ENCODE measurements at places on chromosomes 11 and 22.

DNA sequence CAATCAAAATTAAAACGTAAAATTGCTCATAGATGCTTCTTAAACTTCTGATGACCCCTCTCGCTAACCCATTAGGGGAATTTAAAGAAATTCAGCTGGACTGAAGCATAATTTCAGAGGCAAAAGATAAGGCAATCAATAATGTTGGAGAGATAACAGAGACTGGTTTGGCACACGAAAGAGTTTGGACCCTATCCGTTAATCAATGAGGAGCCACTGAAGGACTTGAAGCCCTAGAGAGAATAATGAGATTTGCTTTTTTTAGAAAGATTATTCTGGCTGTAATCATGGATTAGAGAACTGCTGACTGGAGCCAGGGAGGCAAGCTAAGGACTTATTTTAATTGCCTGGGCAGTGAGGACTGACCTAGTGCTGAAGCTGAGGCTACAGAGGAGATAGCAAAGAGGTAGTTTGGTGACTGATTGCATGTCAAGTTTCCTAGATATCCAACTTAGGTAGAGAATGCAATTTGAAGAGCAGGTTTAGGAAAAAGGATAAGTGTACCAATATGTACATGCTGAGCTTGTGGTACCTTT is 11.9 kb upstream of the ARHGAP42 start:
- no peak for DNase-seq

GRCh38 chr22:35328472-35328885 is 28.8 kb downstream of the TOM1 start:
- no peak for DNase-seq

DNA sequence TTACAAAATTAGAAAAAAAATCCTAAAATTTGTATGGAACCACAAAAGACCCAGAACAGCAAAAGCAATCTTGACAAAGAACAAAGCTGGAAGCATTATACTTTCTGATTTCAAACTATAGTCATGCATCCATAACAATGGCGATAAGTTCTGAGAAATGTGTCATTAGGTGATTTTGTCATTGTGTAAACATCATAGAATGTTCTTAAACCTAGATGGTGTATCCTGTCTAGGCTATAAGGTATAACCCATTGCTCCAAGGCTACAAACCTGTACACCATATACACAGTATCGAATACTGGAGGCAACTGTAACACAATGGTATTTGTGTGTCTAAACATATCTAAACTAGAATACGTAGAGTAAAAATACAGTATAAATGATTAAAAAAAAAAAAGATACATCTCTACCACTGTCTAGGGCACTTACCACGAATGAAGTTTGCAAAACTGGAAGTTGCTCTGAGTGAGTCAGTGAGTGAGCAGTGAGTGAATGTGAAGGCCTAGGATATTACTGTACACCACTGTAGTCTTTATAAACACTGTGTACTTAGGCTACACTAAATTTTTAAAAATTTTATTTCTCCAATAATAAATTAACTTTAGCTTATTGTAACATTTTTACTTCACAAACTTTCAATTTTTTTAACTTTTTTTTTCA is 18.1 kb upstream of the SC5D start:
- DNase-seq = no peak

DNA sequence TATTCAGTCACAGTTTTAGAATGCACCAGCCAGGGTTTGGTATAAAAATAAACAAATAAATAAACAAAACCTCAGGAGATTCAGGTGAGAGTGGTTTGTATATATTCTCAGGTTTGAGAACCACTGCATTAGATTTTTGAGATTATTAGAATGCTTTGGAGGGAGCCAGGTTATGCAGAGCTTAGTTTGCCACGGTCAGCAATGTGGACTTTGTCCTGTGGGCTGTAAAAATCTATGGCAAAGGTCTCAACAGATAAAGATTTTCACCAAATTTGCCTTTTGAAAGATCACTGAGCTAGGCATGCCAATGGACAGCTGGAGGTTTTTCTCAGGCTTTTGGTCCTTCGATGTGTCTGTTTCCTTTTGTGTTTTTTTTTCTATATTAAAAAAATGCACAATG is 650.1 kb upstream of the RAG2 start:
- DNase-seq = no peak

DNA sequence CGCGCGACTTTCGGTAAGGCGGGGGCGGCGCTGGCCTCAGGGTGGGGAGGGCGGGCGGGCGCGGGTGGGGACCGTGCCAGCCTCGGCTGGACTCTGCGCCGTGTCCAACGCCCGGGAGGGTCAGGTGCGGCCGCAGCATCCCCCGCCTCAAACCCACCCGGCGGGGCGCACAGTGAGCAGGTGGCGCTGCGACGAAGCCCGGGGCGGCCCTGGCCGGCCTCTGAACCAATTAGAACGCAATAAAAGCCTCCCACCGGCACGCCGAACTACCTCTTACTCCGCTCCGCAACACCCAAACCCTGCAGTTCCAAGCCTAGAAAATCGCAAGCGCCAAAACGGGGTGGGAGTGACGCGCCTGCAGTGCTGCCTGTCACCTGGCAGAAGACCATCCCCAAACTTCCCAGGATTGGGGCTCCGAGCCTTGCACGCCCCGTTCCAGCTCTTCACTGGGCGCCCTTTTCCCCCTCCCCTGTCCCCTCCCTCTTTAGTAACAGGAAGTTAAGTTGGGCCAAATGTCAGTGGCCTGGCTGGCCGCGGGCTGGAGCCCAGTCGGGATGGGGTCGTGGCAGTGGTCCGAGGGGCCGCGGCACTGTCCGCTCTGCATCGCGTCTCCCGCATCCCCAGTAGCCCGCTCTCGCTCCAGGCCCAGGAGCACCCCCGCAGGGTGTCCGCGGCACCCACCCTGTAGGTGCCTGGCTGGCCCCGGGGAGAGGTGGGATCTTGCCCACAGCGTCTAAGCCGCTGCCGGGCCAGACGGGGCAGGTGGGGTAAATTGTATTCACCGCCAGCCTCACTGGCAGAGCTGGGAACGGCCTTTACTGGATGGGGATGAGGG is 541 bp downstream of the MICAL2 start:
- no peak for DNase-seq

GRCh38 chr11:32154275-32154674 is 63.4 kb downstream of the RCN1 start:
- DNase-seq = no peak

GRCh38 chr11:18703001-18703763 is 4.6 kb downstream of the TMEM86A start:
- no peak for DNase-seq

DNA sequence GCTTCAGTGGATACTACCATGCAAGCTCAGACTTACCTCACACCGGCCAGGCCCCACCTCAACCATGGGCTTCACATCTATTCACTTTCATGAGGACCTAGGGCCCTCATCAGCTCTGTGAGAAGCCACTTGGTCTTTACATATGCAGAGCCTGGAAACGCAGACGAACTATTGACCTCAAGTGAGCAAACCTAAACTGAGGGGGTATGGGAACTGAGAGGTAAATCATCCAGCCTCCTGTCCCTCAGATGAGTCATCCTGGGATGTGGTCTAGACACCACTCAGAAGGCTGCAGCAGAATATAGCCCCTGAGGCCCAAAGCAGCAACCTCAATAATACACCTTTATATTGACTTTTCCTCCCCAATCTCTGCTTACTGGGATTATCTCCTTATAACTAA is 578.0 kb downstream of the INSC start:
- no peak for DNase-seq

DNA sequence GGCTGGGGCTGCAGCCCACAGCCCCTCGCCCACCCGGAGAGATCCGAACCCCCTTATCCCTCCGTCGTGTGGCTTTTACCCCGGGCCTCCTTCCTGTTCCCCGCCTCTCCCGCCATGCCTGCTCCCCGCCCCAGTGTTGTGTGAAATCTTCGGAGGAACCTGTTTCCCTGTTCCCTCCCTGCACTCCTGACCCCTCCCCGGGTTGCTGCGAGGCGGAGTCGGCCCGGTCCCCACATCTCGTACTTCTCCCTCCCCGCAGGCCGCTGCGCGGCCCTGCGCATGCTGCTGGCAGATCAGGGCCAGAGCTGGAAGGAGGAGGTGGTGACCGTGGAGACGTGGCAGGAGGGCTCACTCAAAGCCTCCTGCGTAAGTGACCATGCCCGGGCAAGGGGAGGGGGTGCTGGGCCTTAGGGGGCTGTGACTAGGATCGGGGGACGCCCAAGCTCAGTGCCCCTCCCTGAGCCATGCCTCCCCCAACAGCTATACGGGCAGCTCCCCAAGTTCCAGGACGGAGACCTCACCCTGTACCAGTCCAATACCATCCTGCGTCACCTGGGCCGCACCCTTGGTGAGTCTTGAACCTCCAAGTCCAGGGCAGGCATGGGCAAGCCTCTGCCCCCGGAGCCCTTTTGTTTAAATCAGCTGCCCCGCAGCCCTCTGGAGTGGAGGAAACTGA is 731 bp downstream of the GSTP1 start:
- DNase-seq = no peak

DNA sequence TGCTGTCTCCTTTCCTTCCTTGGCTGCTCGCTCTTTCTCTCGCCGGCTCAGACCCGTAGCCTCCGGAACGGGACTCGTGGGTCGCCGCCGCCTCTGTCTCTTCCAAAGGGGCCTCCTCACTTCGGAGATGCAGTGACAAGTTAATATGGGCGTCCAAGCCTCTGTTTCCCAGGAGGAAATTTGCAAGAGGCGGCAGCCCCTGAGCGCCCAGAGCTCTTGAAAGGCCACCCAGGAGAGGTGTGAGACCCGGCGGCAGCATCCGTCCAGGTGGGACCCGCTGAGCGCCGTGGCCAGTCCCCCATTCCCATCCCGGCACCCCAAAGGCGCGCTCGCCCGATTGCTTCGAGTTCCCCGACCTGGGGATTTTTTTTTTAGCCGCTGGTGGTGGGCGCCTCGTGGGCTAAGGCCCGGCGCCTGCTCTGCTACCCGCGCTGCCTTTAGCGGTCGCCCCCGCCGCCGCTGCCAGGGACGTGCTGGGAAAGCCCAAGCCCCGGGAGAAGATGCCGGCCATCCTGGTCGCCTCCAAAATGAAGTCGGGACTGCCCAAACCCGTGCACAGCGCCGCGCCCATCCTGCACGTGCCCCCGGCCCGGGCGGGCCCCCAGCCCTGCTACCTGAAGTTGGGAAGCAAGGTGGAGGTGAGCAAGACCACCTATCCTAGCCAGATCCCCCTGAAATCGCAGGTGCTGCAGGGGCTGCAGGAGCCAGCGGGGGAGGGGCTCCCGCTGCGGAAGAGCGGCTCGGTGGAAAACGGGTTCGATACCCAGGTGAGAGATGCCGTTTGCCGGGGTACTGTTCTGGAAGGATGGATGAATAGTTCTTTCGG is 772 bp downstream of the NAV2 start:
- no peak for DNase-seq

- no peak for DNase-seq
These were observed 1041.0 kb upstream of the CNTN5 start for GRCh38 chr11:97979741-97980140.

- no peak for DNase-seq
These were observed 3.3 kb upstream of the KCNJ11 start for GRCh38 chr11:17391493-17392355.

DNA sequence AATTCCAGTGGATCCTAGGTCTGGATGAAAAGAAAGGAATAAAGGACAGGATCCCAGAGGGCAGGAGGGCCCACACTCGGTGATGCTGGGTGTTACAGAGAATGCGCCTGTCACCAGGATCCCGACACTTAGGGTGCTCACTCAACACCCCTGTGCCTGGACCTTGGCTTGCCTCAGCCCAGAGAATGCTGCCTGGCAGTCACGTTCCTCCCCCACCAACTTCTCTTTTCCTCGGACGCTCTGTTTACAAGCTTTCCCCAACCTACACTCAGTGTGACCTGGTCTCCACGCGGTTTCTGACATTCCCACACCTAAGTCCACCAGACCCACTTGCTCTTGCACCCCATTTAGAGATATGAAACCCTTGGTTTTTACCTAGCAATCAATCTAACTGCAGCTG is 38.0 kb upstream of the ETS1 start:
- DNase-seq = no peak

GRCh38 chr11:115385226-115385625 is 119.0 kb downstream of the CADM1 start:
- no peak for DNase-seq

DNA sequence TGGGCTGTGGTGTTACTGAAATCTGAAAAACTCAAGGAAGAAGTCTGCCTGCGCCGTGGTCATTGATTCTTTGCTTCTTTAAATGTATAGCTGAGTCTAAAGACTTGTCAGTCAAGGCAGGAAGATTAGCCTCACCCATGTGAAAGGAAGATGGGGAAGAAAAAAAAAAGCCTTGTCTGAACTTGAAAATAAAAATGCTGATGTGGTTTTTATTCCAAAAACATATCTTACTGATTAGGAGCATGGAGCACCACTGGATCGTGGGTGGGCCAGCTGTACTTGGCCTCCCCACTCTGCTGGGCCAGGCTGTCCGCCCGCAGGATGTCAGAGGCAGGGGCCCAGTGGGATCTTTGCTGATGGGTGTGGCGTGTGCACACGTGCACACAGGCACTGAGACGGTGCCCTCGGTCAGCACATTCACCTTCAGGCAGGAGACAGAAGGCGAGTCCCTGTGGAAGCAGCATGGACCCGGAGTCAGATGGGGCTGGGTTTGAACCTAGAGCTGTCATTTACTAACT is 111.9 kb downstream of the WNT7B start:
- no peak for DNase-seq

GRCh38 chr11:68756171-68756766 is 4.9 kb upstream of the TESMIN start:
- DNase-seq = no peak

DNA sequence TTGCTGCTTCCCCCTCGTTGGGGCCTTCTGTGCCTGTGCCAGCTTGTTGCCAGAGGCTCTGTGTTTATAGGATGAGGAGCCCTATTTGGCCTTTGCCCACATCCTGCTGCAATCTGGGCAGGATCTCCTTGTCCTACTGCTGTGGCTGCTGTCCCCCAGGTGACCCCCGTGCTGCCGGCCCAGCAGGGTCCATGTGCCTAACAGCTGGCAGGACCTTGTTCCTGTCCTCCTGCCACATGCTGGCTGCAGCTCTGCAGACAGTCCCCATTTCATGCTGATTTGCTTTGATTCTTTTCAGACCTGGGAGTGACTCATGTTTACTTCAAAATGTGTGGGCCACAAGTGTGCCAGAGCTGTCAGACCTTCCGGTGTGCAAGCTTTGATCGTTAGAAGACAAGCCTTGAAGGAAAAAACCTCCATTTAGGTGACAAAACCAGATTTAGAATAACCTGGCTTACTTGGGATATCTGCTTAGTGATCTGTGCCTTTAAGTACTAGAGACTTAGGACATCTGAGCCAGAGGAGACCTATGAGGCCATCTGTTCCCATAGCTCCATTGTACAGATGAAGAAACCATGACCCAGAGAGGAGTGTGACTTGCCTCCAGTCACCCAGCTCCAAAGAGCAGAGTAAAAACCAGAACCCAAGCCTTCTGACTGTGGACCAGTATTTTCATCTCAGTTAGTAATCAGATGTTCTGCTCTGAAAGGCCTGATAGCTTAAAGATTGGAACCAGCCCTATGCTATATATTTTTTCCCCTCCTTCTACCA is 11.1 kb downstream of the NAV2 start:
- no peak for DNase-seq

- DNase-seq = no peak
These were observed 51.1 kb downstream of the RCN1 start for GRCh38 chr11:32141745-32142546.
